Vagina (tissue), 2 donors: ENCODE measurements at places on chromosomes 11 and 22.

- no peak for DNase-seq
These were observed 10.7 kb upstream of the SERPING1 start for GRCh38 chr11:57586711-57587245.

- DNase-seq: no peak
These were observed 147.5 kb downstream of the ELP4 start for GRCh38 chr11:31657091-31657490.

GRCh38 chr22:32413719-32414118 lies 1.7 kb upstream of the RTCB start:
- no peak for DNase-seq

DNA sequence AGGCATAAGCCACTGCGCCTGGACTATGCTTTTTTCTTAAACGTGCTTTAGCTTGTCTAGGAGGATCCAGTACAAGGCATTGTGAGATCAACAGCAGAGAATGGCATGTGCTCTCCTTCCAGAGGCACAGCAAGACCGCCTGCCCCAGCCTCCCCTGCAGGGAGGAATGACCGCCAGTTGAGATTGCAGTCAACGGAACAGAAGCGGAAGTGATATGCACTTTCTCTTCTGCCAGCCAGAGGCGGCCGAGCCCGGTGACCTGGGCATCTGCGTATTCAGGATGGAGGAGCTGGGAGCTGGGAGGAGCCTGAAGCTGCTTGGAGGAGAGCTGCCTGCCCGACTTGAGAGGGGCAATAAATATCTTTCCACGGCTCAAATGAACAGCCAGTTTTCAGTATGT lies 243.0 kb downstream of the CTTN start:
- no peak for DNase-seq

DNA sequence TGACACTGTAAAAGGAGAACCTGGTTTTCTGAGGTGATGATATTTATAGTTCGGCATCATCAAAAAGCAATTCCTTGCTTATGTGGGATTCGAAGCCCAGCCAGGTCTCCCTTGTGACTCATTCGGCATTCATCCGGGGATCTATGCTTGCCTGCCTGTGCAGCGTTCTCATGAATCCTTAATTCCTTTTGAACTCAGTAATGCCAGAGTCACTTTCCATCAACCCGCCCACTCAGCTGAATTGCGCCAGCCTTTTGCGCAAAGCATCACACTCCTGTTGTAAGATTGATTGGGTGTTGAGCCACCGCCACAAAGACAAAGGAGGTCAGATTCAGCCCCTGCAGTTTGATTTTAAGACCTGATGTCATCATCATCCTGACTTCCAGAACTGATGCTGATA lies 128.6 kb downstream of the SLC17A6 start:
- no peak for DNase-seq

- no peak for DNase-seq
These were observed 63.8 kb upstream of the CLMP start for GRCh38 chr11:123258877-123259276.

DNA sequence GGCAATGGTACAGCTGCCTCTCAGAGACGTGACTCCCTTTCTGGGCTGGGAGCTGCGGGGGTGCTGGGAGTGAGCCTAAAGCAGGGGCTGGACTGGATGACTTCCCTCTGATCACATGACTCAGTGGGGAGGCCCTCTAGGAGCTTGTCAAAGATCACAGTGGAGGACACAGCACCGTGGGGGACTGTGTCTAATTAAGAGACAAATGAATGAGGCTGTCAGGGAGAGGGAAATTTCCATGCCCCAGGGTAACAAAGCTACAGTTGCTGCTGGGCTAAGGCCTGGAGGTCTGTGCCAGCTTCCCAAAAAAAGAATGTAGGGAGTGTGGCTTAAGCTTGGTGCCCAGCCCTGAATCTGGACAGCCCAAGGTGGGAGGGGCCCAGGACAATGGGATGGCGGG lies 262.8 kb upstream of the PLET1 start:
- DNase-seq: no peak

DNA sequence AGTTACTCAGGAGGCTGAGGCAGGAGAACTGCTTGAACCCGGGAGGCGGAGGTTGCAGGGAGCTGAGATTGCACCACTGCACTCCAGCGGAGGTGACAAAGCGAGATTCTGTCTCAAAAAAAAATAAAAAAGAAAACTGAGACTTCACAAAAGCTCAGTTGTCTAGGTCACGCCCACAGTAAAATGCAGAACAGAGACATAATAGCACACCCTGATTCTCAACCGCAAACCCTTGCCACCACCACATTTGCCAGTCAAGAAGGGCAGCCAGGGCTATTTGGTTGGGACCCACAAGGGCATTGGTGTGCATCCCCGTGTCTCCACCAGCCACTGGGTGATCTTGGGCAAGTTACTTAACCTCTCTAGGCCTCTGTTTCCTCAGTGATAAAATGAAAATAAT lies 25.4 kb downstream of the CREB3L1 start:
- DNase-seq: no peak

- no peak for DNase-seq
These were observed 47.1 kb downstream of the LARGE1 start for GRCh38 chr22:33873186-33873585.

DNA sequence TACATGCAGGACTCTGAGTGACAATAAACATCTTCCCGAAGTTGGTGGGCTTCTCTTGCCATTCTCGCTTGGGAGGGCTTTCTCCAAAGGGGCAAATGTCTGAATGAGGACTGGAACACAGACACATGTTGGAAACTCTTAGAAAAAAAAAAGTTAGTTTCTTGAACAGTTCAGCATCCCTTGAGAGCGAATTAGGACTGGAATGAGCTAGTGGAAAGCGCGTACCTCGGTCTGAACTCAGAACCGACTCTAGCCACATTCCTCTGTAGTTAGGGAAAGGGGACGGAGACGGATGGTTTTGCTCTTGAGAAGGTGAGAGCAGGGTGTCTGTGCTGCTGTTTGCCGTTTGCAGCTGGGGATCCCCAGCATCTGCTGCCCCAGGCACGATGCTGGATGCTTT lies 517.3 kb downstream of the TBC1D22A start:
- no peak for DNase-seq

- DNase-seq: no peak
These were observed 24.0 kb upstream of the CADM1 start for GRCh38 chr11:115528225-115528624.

DNA sequence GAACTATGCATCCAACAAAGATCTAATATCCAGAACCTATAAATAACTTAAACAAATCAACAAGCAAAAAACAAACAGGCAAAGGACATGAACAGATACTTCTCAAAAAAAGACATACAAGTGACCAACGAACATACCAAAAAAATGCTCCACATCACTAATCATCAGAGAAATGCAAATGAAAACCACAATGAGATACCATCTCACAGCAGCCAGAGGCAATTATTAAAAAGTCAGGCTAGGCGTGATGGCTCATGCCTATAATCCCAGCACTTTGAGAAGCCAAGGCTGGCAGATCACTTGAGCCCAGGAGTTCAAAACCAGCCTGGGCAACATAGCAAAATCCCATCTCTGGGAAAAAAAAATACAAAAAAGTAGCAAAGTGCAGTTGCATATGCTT lies 10.7 kb downstream of the SAA4 start:
- DNase-seq: no peak

- no peak for DNase-seq
These were observed 131.8 kb downstream of the FEZ1 start for GRCh38 chr11:125364121-125364826.

GRCh38 chr11:128905345-128906184 lies 14.4 kb downstream of the KCNJ5 start:
- no peak for DNase-seq

GRCh38 chr11:2717561-2718325 lies 17.9 kb upstream of the KCNQ1OT1 start:
- no peak for DNase-seq

DNA sequence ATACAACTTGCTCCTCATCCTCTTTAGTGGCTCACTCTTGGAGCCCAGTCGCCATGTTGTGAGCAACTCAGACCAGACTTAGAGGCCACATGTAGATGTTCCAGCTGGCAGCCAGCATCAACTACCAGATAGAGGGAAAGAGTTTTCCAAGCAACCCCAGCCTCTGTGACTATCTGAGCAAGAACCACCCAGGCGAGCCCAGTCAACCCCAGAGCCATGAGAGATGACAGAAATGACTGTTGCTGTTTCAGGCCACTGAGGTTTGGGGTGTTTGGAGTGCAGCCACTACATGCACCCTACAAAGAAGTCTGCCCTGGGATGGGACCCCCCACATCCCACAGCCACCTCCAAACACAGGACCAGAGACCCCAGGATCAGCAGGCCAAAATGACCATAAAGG lies 24.8 kb upstream of the CLDN5 start:
- DNase-seq: no peak

DNA sequence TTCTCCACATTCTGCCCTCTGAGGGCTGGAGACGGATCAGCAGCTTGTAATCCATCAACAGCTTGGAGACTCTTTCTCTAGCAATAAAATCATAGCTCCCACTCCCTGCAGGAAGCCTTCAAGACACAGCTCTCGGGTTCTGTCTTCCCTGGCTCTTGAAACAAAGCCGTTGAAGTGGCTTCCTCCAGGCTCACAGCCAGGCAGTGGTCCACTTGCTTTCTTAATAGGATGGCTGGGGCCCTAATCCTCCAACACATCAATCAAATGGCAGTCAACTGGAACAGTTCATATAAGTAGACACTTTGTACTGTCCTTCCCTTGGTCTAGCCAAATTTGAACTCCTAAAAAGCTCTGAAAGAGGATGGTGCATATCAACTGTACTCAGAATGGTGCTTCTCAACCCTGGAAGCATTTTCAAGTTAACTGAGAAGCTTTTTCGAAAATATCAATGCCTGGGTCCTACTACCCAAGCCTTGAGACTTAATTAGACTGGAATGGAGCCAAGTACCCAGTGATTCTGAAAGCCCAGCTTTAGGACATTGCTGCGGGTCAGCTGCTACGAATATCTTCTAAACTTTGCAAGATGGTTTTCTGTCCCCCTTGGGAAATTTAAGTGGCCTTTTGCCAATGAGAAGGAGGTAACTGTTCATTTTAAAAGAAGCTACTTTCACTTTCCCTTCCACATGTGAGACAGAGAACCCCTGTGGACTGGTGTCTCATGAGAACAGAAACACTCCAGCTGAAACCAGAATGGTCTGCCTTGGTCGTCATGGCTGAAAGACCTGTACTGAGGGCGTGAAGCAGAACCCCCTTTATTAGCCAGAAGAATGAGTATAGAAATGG lies 74.7 kb downstream of the SC5D start:
- no peak for DNase-seq

DNA sequence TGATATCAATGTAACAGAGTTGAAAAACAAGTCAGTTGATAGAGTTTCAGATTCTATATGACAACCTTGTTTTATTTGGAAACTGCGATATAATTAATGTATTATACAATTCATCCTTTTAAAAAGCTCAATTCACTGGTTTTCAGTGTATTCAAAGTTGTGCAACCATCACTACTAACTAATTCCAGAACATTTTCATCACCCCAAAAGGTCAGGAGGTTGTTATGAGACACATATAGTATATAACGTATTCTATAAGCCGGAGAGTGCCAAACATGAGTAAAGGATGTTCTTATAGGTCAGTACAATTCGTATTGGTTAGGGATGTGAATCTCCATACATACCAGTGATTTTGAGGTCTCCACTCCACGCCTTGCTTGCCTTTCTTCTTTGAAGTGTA lies 40.1 kb upstream of the UCP3 start:
- DNase-seq: no peak

DNA sequence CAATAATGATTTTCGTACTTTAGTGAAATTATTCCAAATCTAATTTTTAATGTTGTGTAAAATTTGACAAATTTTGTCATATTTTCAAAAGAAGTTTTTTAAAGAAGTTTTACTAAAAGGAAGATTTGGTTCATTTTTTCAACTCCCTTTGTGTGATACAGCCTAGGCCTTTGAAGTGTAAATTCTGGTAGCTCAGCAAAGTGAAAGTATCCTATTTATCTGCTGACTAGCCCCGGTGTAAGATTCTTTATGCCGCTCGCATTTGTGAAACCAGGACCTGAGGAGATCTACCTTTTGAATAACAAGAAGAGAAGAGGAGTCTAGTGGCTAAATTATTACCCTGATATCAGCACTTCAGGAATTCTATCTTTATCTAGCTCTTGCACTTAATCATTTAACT lies 177.4 kb downstream of the JRKL start:
- DNase-seq: no peak

GRCh38 chr11:57103899-57104605 lies 77.7 kb upstream of the LRRC55 start:
- no peak for DNase-seq

DNA sequence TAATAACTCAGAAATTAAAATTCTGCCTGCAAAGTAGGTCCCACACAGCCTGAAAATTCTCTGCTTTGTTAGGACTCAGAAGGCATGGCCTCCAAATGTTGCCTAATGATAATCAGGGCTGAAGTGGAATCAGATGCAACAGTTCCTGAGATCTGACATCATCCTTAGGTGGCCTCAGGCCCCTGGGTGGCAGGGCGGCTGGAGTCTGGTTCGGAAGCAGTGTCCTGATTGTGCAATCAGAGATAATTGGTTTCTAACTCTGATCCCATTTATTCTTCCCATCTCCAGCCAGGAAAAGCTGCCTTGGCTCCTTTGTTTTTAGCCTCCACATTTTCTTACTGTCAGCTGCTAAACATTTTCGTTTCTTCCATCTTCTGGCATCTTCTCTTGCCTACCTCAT lies 399.3 kb downstream of the OPCML start:
- DNase-seq: no peak

- no peak for DNase-seq
These were observed 49.6 kb downstream of the NUP98 start for GRCh38 chr11:3747704-3748103.

- DNase-seq: no peak
These were observed 75.7 kb downstream of the JRKL start for GRCh38 chr11:96465512-96465911.

DNA sequence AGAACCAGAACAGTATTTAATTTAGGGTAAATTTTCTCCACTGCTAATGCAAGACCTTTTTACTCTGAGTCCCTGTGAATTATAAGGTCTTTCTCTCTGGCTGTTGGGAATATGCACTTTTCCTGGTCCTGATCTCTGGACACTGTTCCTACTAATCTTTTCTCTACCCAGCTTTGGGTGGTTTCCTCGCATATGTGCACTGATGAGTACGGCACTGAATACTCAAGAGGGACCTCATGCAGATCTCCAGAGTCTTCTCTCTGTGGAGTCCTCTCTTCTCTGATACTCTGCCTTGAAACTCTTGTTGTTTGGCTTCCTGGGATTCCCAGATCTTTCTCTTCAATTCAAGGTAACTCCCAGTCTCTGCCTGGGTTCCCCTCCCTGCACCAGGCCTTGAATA lies 14.0 kb downstream of the KCTD14 start:
- DNase-seq: no peak

- no peak for DNase-seq
These were observed 8.9 kb downstream of the SCGB1A1 start for GRCh38 chr11:62427630-62428233.

GRCh38 chr11:72569966-72570892 lies 104.0 kb downstream of the PDE2A start:
- no peak for DNase-seq

- DNase-seq: no peak
These were observed 5.2 kb downstream of the IRAG1 start for GRCh38 chr11:10688401-10688800.

DNA sequence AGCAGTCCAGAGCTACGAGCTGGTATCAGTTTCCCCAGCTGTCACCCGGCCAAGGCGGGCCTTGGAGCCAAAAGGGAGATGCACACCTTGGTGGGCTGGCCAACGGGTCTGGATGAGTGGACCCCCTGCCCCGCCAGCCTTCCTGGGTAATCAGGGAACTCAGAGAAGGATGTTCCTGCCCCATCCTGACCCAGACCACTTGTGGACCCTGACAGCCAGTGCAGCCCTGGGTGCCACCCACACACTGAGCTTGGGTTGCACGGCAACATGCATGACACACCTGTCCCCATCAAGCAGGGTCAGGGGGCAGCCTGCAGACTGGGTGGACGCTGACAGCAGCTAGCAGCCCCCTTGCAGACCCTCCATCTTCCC lies 8.6 kb downstream of the SLC25A1 start:
- DNase-seq: no peak
